ENCODE measurements at places on chromosomes 6 and 20. TPM values are rescaled to one million over a fixed set of nuclear protein-coding genes. Genes with fewer than 3 reads are reported as not detected.
A peak's percentile ranks its signal among the peaks of the same experiment; 100 is the strongest.

GRCh38 chr6:15572296-15573016 is 90.4 kb downstream of the DTNBP1 start:
- no peak overlapping the region for H3K4me3 ChIP-seq
- H3K36me3 ChIP-seq: no peaks in the 10 kb centered on the region
- H3K27ac ChIP-seq: no peak overlapping the region

DNA sequence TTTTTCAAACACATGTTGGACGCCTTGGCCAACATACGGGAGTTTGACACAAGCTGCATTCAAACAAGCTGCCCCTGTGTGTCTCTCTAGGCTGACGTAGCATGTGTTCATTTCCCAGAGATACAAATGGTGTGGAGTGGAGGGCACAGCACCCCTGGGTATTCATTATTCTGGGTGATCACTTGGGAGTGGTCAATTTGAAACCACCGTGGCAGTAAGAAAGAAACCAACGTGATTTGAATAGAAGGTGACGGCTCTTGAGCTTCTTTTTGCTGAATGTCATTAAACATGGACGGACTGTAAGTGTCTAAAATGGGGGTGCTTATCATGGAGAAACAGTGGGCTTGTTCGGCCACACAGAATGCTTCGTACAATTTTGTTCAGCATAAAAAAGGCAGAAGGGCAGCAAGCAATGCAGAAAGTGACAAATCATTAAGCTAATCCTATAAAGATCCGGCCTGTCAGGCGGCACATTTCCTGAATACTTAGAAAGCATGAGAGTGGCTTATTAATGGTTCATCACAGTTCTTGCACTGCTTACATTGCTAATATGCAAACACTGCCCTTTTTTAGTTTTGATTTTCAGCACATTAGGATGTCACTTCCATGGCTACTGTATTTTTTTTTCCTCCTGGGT is 1261.9 kb upstream of the CITED2 start:
- no peak for DNase-seq
- H3K27ac ChIP-seq: no peak overlapping the region
- H3K4me3 ChIP-seq: no peak overlapping the region
- H3K27me3 ChIP-seq: no peaks in the 10 kb centered on the region

DNA sequence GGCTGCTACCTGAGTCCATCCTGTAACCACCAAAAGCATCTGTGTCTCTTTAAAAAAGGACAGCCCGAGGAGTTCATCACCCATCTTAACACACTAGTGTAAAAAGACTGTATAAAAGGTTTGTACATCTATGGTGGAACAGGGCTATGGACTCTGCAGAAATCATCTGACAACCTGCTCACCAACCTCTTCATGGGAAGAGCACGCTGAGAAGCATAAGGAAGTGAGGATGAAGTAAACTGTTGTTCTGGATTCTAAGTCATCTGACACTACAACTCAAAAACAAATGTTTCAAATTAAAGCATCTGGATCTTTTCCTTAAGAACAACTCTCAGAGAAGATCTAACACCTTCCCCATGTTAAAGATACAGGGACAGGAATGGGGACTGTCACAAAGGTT is 5.4 kb downstream of the IFNGR1 start:
- DNase-seq: no peak
- peak overlapping the region; percentile 24 for H3K4me3 ChIP-seq
- H3K4me1 ChIP-seq: peaks cover 72% of the 10 kb centered on the region
- H3K27me3 ChIP-seq: no peaks in the 10 kb centered on the region
- peak overlapping the region; percentile 41 for H3K27ac ChIP-seq

DNA sequence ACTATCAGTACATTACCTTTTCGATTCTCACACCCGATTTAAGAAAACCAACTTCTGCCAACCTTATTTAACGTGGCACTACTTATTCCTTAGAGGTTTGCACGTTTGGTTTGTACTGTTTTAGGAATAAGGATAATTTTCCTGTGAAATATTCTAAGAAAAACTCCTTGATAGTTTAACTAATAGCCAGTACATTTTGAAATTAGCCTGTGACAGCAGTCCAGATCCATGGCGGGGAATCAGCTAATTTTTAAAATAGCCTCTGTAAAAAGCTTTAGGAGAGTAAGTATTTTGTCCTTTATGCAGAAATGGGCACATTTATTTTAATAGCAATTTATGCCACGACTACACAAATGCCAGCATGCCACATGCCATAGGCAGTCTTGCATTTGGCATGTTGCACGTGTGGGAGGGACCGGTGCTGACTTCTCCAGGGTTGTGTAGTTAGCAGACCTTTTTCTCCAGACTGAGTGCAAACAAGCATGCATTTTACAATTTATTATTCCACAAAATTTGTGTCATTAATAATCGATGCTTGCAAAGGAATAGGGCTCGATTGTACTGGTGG is 6.2 kb downstream of the FOXC1 start:
- H3K27me3 ChIP-seq: no peaks in the 10 kb centered on the region
- peak overlapping the region; percentile 81 for H3K4me3 ChIP-seq
- peak overlapping the region; percentile 98 for H3K27ac ChIP-seq
- H3K4me1 ChIP-seq: peaks cover 47% of the 10 kb centered on the region

SLC22A7 gene
- not detected for total RNA-seq

DNA sequence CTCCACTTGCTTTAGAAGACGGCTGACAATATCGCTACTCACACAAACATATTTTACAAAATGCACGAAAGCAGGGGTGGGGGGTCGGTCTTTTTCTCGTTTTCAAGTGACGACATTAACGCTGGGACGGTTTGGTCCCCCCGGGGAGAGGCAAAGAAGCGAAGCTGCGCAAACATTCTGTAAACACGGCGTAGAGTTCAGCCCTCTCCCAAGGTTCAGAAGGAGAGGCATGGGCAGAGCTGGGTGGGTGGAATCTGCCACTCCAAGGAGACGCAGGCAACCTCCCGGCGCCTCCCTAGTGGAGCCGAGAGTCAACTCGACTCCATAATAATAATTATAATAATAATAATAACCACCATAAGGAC is 2.4 kb downstream of the NKX2-2 start:
- no peak for DNase-seq
- H3K27ac ChIP-seq: no peak overlapping the region
- peaks cover 63% of the 10 kb centered on the region for H3K4me1 ChIP-seq
- H3K4me3 ChIP-seq: no peak overlapping the region

RBM24 gene
- total RNA-seq: 1.3 TPM

DNA sequence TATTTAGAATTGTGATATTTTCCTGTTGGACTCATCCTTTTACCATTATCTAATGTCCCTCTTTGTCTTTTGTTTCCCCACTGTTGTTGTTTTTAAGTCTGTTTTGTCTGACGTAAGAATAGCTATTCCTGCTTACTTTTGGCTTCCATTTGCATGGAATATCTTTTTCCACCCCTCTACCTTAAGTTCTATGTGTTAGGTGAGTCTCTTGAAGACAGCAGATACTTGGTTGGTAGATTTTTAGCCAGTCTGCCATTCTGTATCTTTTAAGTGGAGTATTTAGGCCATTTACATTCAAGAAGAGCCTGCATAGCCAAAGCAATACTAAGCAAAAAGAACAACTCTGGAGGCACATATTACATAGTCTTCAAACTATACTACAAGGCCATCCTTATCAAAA is 39.2 kb downstream of the CTCFL start:
- peaks cover 2% of the 10 kb centered on the region for H3K4me1 ChIP-seq
- DNase-seq: no peak
- no peaks in the 10 kb centered on the region for H3K36me3 ChIP-seq
- no peak overlapping the region for H3K27ac ChIP-seq
- H3K27me3 ChIP-seq: no peaks in the 10 kb centered on the region
- no peak overlapping the region for H3K4me3 ChIP-seq

GRCh38 chr6:34462551-34462971 is 3.3 kb upstream of the PACSIN1 start:
- H3K4me1 ChIP-seq: peaks cover 8% of the 10 kb centered on the region
- H3K4me3 ChIP-seq: no peak overlapping the region
- H3K27ac ChIP-seq: no peak overlapping the region
- peaks cover 3% of the 10 kb centered on the region for H3K27me3 ChIP-seq

PRSS35 gene
- total RNA-seq: 4.7 TPM

DNA sequence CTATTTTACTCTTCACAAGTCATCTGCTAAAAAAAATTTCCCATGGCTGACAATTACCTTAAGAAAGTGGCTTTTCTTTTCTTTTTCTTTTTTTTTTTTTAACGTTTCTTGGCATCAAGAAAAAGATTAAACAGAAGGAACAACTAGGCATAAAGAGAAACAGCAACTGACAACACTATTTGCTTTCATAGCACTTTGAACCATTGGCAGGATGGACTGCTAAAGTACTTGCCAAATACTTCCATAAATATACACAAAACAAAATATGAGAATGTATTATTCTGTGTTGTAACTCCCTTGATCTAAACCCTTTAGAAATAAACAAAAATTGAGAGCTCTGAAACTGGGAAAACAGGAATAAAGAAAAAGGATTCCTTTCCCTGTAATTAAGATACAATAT is 20.0 kb upstream of the PLN start:
- H3K4me3 ChIP-seq: no peak overlapping the region
- H3K27me3 ChIP-seq: no peaks in the 10 kb centered on the region
- peaks cover 36% of the 10 kb centered on the region for H3K4me1 ChIP-seq
- H3K27ac ChIP-seq: peak overlapping the region; percentile 25
- H3K36me3 ChIP-seq: no peaks in the 10 kb centered on the region
- DNase-seq: no peak

GRCh38 chr6:24874776-24875533 is 60.8 kb downstream of the RIPOR2 start:
- DNase-seq: no peak
- H3K36me3 ChIP-seq: no peaks in the 10 kb centered on the region
- no peak overlapping the region for H3K27ac ChIP-seq
- no peaks in the 10 kb centered on the region for H3K4me1 ChIP-seq
- no peak overlapping the region for H3K4me3 ChIP-seq

- H3K27ac ChIP-seq: no peak overlapping the region
- no peaks in the 10 kb centered on the region for H3K36me3 ChIP-seq
- DNase-seq: no peak
- H3K4me1 ChIP-seq: peaks cover 11% of the 10 kb centered on the region
- H3K4me3 ChIP-seq: no peak overlapping the region
- no peaks in the 10 kb centered on the region for H3K27me3 ChIP-seq
Observed at GRCh38 chr6:125804264-125804663, 13.5 kb downstream of the NCOA7 start.

ALDH8A1 gene
- total RNA-seq: 0.42 TPM

- H3K4me1 ChIP-seq: no peaks in the 10 kb centered on the region
- no peak for DNase-seq
- H3K27me3 ChIP-seq: no peaks in the 10 kb centered on the region
- no peak overlapping the region for H3K27ac ChIP-seq
Observed at GRCh38 chr20:38854654-38855066, 49.2 kb downstream of the PPP1R16B start.

KIF13A gene
- total RNA-seq: 98.0 TPM

MYLK2 gene
- total RNA-seq: not detected

BRPF3 gene
- 29.2 TPM for total RNA-seq

DNA sequence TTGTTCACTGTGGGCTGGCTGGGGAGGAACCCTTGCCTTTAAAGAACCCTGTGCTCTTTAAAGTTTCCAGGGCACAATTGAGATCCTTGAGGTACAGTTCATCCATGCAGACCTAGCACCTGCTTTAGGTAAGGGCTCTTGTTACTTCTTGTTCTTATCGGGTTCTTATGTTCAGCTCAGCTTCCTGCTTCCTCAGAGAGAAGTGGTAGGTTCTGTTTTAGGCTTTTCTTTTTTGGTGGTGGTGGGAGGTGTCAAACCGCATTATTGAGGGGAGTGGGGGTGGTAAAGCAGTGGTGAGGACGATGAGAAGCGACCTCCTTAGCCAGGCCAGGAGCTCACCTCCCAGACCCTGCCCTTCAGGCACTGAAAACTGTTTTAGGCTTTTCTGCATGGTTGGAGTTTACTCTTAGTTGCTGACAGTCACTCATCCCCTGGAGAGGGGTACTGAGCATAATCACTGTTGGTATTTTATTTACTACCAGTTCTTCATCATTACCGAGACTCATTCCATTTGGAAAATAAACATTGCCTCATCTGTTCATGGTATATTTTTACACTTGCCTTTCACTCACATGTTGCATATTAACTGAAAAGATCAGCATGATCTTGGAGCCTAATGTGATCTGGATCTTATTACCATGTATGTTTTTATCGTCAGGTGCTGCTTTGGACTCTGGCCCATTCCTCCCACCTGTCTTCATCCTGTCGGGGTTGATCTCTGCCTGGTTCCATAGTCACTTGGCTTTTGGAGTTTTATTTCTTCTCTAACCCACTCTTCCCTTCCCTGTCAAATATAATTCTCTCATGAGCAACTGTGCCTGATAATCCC is 35.4 kb downstream of the SLC16A10 start:
- no peak overlapping the region for H3K4me3 ChIP-seq
- H3K36me3 ChIP-seq: no peaks in the 10 kb centered on the region
- no peaks in the 10 kb centered on the region for H3K27me3 ChIP-seq
- no peak overlapping the region for H3K27ac ChIP-seq

DNA sequence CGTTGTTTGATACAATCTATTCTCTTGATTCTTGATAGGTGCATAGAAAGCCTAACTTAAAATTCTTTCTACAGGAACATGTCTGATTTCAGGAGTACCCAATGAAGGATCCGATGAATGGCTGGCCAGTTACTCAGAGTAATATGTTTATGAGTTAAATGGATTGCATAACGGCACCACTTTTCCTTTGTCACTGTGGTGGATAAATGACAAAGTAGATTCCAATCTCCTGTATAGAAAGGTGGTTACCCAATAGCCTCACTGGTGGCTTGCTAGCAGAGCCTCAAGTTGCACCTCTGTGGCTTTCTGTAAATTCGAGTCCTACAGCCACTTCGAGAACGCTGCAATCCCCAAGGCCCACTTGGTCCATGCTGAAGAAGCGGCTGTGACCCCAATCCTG is 28.4 kb downstream of the LHFPL5 start:
- H3K4me1 ChIP-seq: no peaks in the 10 kb centered on the region
- H3K36me3 ChIP-seq: peaks cover 5% of the 10 kb centered on the region
- no peak for DNase-seq
- H3K27ac ChIP-seq: no peak overlapping the region
- no peaks in the 10 kb centered on the region for H3K27me3 ChIP-seq
- no peak overlapping the region for H3K4me3 ChIP-seq

DNA sequence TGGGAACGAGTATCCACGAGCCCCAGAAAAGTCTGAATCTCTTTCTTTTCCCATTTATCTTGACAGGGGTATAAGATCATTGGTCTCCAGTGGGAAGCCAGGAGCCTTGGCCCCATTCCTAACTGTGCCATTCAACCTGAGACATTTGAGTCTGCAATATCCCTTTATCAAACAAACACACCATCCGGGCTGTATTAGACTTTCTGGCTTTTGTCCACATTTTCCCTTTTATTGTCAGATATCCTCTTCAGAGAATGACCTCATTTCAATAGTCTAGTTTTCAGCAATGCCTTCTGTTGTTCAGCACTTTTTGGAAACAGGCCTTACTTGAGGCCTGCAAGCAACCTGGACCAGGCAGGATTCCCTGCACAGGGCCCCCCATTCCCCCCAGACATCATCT is 15.7 kb downstream of the BPIFA1 start:
- no peak overlapping the region for H3K27ac ChIP-seq
- H3K4me3 ChIP-seq: no peak overlapping the region
- H3K4me1 ChIP-seq: no peaks in the 10 kb centered on the region
- no peaks in the 10 kb centered on the region for H3K36me3 ChIP-seq

DNA sequence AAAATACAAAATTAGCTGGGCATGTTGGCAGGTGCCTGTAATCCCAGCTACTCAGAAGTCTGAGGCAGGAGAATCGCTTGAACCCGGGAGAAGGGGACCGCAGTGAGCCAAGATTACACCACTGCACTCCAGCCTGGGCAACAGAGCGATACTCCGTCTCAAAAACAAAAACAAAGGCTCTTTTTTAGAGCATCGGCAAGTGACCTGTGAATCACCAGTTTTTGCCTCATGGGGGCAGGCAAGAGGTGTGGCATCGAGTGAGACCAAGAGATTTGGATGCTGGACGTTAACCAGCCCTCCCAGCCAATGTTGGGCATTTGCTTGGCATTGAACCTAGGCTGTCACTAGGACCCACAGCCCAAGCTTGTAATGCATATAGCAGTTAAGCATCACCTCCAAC is 14.6 kb upstream of the CDK5RAP1 start:
- no peaks in the 10 kb centered on the region for H3K27me3 ChIP-seq
- H3K4me3 ChIP-seq: no peak overlapping the region
- DNase-seq: no peak
- H3K36me3 ChIP-seq: peaks cover 29% of the 10 kb centered on the region
